ENCODE measurements at places on chromosomes 1 and 21.

DNA sequence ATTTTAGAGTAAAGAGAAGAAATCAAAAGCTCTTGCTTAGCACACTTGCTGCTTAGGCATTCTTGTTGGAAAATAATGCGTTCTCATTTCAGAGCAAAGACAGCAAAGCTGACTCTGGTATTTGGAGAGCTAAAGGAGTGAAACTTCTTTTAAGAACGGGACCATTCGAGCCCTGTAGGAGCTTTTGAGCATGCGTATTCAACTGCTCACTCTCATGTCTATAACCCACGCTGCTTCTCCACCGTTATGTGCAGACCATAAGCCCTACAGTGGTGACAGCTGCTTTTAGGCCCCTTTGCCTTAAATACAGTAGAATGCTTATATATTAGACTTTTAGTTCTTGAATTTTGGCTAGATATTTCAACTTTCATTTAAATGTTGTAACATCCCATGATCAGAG, 214.2 kb upstream of the CACYBP start:
- DNase-seq, result no peak

GRCh38 chr21:40373761-40374160, 473.2 kb downstream of the DSCAM start:
- no peak for DNase-seq

DNA sequence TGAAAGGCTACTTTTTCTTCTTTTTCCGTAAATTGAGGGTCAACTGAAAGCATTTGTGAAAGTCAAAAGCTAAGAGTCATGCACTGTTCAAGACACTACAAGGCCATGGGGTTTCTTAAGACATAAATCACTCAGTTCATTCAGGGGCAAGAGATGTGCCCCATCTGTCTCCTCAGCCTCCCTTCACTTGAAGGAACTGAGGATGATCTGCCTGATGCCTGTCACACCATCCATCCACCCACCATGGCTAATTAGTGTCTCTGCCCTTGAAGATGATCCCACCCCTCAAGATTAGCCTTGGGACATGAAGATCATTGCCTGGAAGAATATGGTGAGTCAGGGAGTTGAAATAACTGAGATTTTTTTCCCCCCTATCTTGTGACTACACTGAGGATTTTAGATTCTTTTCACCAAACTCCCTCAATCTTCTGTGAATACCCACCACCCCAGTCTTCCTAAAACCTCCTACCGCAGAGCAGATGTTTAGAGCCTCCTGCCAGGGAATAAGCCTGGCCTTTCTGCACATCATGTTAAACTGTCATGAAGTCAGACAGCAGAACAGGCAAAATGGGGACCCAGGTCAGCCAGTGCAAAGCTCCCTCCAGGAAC, 88.6 kb upstream of the LMO4 start:
- DNase-seq, result no peak

DNA sequence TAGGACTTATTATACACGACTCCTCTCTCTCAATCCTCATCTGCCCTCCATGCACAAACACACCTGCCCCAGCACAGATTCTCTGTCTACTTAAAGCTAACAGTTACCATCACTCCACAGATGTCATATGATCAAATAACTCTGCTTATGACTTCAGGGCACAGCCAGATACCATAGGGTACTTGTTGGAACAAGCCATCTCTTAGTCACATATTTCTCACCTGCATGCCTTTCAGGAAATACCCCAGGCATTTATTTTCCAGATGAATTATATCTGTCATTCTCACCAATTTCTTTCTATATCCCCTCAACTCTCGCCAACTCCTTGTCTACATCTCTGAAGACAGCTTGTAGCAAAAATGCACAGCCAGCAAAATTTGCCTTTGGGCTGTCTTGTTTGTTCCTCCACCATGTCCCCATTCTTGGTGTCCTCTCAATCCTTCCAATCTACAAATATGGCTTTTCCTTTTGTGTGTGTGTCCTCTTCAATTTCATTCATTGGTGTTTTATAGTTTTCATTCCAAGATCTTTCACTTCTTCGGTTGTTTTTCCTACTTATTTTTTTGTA, 353.9 kb upstream of the CAMK1G start:
- DNase-seq, result no peak

GRCh38 chr1:169999331-169999741, 75.2 kb downstream of the KIFAP3 start:
- DNase-seq, result no peak

DNA sequence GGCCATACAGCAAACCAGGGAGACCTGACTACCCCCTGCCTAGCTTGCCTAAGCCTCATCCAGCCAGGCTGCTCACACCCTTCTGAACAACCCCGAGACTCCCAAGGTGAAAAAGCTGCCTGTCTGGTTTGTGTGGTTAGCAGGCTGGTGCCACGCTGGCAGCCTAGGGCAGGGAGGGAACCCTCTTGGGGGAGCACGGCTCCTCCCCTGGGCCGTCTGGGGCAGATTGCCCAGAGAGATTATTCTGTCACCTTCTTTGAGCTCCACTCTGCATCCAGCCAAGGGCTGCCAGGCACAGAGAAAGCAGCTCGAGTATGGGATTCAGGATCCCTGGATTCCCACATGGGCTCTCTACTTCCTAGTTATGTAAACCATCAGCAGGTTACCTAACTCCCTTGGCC, 27.5 kb upstream of the TCEA3 start:
- DNase-seq, result no peak

GRCh38 chr1:119323216-119323982, 45.2 kb upstream of the HAO2 start:
- DNase-seq, result peak; percentile 35

- no peak for DNase-seq
These were observed 111.3 kb downstream of the ERG start for GRCh38 chr21:38386967-38387366.

DNA sequence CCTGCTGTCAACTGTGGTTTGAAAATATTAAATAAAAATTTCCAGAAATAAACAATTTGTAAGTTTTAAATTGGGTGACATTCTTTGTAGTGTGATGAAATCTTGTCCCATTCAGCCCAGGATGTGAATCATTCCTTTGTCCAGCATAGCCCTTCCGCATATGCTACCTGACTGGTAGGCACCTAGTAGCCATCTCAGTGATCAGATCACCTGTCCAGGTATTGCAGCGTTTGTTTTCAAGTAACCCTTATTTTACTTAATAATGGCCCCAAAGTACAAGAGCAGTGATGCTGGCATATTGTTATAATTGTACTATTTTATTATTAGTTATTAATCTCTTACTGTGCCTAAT, 351.6 kb upstream of the B3GALT2 start:
- DNase-seq, result no peak

GRCh38 chr1:154951901-154952657, 3.8 kb downstream of the PBXIP1 start:
- no peak for DNase-seq

- no peak for DNase-seq
These were observed 1.5 kb upstream of the PROX1 start for GRCh38 chr1:213986020-213986924.

GRCh38 chr1:108050158-108050557, 85.2 kb upstream of the VAV3 start:
- DNase-seq, result no peak

GRCh38 chr1:31936278-31936980, 1.7 kb downstream of the PTP4A2 start:
- no peak for DNase-seq

DNA sequence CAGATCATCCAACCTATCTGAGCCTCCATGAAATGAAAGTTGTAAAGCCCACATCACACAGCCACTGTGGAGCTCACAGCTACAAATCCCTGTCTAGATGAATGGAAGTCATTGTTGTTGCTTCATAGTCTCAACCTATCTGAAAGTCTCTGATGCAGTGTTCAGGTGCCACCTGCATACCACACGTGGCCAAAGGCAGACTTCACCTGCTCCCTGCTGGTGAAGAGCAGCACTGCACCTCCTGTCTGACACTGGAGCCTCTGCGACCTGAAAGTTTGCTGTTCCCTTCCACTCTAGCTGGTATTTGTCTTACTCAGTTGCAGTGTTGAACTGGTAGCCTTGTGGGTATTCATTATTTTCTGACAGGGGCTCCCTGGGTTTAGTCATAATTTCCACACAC, 18.4 kb downstream of the LORICRIN start:
- DNase-seq, result no peak

GRCh38 chr21:42633858-42634257, 19.6 kb upstream of the PDE9A start:
- no peak for DNase-seq

- no peak for DNase-seq
These were observed 1240.7 kb downstream of the BRINP3 start for GRCh38 chr1:189237008-189237407.

DNA sequence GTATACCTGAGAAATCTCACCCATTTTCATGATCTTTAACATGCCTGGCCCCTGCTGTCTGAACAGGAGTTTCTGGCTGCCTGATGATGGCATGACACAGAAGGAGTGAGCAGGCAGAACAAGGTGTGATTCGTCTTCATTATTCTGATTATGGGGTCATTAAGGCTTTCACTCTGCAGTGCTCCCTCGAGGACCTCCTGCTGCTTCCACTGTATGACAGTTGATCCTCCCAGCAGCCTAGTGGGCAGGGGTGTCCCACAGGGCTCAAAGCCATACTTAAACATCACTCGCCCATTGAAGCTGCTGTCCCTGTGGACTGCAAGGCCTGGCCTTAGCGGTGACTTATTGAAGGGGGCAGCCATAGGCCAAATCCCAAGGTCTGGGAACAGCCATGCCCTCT, 12.7 kb upstream of the PARS2 start:
- no peak for DNase-seq

GRCh38 chr1:111792249-111792648, 36.5 kb downstream of the DDX20 start:
- no peak for DNase-seq

DNA sequence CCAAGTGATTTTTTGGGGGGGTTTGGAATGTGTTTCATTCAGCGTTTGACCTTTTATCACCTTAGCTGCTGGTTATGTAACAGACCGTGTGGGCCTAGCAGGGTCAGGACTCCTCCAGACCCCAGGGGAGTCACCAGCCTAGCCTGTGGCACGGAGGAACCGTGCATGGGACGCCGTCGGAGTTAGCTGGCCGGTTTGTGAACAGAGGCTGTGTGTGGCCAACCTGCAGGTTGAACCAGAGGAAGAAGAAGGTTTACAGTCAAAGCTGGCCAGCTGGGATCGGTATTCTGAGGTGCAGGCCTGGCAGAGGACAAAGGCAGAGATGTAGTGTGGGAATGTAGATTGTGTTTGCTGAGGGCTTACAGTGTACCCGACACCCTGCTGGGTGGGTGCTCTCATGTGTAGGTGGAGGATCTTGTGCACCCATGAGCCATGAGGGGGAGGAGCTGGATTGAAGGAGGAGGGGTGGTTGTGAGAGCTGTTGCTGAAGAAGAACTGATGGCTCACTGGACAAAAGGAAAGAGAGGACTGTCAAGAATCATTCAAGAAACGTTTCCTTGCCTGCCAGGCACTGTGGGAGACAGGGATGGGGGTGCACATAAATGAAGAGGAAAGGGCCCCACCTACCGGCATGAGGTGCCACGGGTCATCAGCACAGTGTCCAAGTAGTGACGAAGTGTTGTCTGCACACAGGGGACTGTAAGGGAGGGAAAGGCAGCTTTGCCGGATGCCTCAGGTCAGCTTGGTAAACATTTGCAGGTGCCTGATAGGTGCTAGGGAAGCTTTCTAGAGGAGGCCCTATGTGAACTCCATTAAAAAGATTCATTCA, 40.0 kb upstream of the PWP2 start:
- DNase-seq, result no peak

GRCh38 chr1:3530926-3531818, 76.7 kb downstream of the ARHGEF16 start:
- DNase-seq, result no peak

GRCh38 chr1:40312238-40313205, 4.6 kb downstream of the COL9A2 start:
- DNase-seq, result peak; percentile 71

GRCh38 chr1:222326006-222326709, 221.7 kb downstream of the HHIPL2 start:
- DNase-seq, result no peak

DNA sequence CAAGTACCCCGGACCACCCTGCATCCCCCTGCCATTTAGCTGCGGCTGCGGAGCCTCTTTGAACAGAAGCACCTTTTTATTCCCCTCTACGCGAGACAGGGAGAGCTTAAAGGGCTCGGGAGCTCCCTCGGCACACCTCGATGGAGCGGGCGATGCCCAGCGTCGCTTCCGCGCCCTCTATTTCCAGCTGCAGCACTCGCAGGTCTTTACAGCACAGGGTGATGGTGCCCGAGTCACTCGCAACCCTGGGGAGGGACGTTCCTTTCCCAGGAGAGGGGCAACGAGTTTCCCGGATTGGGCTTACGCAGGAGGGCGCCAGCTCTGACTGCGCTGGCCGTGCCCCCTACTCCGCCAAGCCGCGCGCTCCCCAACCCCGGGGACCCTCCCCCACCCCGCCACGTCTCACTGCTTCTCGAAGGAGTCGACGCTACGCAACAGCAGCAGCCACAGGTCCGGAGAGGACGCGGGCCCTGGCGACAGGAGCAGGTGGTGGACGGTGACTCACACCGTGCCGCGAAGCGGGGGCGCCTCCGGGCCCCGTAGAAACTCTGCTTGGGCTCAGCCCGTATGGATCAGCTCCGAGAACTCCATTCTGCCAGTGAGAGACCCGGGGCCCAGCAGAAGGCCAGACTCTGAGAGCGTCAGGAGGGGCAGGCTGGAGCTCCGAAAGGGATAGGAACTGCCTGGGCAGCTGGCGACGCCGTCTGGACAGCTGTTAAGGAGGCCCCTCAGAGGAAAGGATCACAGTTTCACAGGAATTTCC, 5.8 kb upstream of the FAM167B start:
- no peak for DNase-seq

DNA sequence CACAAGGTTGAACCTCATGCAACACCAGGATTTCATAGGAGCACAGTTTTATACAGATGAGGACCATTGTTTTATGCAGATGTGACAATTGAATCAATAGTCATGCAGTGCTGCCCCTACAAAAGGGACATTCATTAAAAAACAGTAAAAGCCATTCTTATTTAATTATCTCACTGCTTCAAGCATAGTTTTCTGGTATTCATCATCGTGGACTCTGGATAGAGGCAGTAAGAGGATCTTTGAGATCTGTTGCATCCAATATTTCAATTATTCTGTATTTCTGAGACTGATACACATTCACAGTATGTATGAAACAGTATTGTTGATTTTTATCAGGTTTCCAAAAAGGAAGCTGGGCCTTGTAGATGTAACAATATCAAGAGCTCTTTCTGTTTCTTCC, 237.6 kb downstream of the RYR2 start:
- DNase-seq, result no peak

GRCh38 chr1:53270107-53270506, 31.8 kb upstream of the MAGOH start:
- no peak for DNase-seq

- DNase-seq, result no peak
These were observed 19.6 kb upstream of the KCNQ4 start for GRCh38 chr1:40763742-40764532.

DNA sequence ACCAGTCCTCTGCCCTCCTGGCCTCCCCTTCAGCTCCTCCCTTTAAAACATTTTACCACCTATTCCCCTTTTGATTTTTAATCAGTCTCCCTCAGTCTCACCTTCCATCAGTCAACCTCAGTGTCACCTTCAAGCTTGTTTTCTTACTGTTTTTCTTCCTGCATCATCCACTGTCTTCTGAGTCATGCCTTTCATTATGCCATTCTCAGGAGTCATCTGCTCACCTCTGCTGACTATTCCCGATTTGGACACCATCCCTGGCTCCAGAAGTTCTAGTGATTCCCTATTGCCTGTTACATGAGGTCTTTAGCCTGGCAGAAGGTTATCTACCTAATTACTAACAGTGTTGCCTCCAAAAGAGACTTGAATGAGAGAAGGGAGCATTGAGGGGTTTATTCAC, 23.9 kb downstream of the NFASC start:
- DNase-seq, result no peak

- DNase-seq, result no peak
These were observed 4.8 kb upstream of the IL6R start for GRCh38 chr1:154400381-154400801.
